ENCODE measurements at places on chromosomes 16 and 17. TPM values are rescaled to one million over a fixed set of nuclear protein-coding genes. Genes with fewer than 3 reads are reported as not detected.
A peak's percentile ranks its signal among the peaks of the same experiment; 100 is the strongest.

DNA sequence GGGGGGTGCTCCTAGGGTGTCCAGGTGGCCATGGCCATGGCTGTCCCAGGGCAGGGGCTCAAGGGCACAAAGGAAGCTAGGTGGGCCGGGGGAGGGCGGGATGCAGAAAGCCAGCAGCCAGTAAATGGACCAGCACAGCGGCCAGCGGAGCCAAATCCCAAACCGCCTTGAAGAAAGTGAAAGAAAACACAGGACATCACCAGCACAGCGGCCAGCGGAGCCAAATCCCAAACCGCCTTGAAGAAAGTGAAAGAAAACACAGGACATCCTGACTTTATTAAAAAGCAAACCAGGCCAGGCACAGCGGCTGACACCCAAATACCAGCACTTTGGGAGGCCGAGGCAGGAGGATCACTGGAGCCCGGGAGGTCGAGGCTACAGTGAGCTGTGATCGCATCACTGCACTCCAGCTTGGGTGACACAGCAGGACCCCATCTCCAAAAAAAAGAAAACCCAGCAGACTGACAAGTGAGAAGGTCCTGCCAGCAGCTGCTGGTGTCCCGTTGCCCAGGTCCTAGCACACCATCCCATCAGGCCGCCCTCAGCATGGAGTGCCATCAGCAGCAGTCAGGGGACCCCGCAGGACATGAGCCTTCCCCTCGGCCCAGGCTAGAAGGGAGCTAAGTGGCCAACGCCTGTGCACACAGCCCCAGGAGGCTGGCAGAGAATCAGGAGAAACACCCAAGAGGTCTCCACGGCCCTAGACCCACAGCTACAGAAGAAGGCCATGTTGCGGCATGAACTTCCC lies 17.0 kb downstream of the SLC38A10 start:
- H3K36me3 ChIP-seq: no peaks in the 10 kb centered on the region
- peaks cover 19% of the 10 kb centered on the region for H3K4me1 ChIP-seq
- DNase-seq: no peak
- H3K27me3 ChIP-seq: no peaks in the 10 kb centered on the region
- peak overlapping the region; percentile 54 for H3K27ac ChIP-seq

DNA sequence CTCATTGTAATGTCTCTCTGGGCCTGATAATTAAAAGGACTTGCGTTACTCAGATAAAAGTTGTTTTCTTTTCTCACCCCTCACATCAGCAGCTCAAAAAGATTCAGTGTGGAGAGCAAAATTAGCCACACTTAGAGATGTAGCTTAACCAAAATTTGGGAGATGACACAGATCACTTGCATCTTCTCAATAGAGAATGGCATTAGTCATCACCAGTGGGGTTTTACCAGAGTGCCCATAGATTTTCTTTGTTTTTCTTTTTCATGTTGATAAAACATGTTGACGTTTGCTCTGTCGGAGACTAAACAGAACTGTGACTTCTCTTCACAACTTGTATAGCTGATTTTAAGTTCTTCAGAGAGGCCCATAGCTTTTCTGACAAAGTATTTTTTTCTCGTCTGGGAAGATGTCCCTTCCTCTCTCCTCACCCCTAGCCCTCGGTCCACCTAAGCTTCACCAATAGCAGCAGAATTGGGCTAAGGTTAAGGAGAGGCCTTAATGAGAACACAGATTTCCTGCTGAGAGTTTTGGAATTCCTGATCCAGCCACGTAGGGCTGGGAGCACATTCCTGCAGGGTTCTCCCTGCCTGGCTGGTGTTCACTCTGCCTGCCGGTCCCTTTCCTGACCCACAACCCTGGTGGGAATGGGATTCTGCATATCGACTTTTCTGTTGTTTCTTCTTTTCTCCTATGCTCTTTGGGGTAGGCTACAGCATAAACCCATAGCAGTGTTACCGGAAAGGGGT lies 92.6 kb downstream of the CACNG3 start:
- H3K36me3 ChIP-seq: no peaks in the 10 kb centered on the region
- H3K4me1 ChIP-seq: no peaks in the 10 kb centered on the region
- no peak overlapping the region for H3K4me3 ChIP-seq
- no peak overlapping the region for H3K27ac ChIP-seq

The DNASE1L2 gene
- 0.30 TPM for total RNA-seq

The GAS2L2 gene
- total RNA-seq: 0.15 TPM

DNA sequence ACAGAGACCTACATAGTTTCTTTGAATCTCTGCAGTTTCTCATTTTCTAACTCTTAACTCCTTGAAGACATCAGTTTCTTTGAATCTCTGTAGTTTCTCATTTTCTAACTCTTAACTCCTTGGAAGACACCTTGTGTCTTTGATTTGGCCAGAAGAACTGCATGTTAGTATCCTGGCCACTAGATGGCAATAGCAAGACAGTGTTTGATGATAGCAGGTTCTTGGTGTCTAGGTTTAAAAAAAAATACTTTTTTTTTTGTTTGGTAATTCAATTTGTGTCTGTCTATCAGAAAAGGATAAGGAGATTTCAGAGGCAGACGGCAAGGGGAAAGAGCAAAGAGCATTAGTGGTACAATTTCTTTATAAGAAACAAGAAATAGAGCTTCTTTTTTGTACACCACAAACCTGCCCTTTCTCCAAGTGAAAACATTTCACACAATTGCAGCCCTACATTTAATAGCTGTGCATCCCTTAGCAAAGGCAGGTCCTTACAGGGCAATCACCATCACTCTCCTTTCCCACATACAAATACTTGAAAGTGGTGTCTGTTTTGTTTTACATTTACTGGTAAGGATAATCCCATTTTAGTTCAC lies 1324.9 kb upstream of the CDH8 start:
- H3K4me1 ChIP-seq: no peaks in the 10 kb centered on the region
- H3K27ac ChIP-seq: no peak overlapping the region
- no peaks in the 10 kb centered on the region for H3K36me3 ChIP-seq
- no peak overlapping the region for H3K4me3 ChIP-seq

- no peak for DNase-seq
- H3K36me3 ChIP-seq: no peaks in the 10 kb centered on the region
- H3K4me3 ChIP-seq: no peak overlapping the region
- H3K27me3 ChIP-seq: no peaks in the 10 kb centered on the region
Observed at GRCh38 chr16:27304881-27305745, 8.7 kb upstream of the IL4R start.

- H3K27me3 ChIP-seq: no peaks in the 10 kb centered on the region
- no peak overlapping the region for H3K4me3 ChIP-seq
- peaks cover 51% of the 10 kb centered on the region for H3K4me1 ChIP-seq
- no peak overlapping the region for H3K27ac ChIP-seq
Observed at GRCh38 chr16:28187595-28188004, 24.2 kb downstream of the XPO6 start.

DNA sequence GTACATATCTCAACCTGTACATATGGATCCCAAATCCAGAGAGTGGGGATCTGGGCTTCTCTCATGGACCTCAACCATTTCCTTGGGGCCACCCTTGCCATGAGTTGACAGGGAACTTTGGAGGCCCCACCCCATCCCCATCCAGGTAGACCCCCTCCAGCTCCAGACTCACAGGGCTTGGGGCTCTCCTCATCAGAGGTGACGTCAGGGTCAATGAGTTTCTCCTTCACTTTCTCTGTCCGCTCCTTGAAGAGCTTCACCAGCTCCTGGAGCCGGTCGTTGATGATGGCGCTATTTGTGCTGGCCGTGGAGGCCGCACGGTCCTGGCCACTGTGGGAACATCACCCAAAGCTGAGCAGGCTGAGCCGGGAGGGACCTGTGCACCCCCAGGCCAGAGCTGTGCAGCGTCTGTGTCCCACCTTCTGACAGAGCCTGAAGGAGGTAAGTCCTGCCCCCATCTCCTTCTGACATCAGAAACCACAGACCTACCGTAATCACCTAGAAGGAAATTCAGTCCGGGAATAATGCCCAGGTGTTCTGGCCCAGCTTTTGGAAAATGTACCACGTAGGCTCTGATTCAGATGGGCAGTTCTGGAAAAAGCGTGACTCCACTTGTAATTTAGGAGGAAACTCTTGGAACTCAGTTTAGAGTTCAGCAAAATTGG lies 50.6 kb downstream of the CNGB1 start:
- H3K36me3 ChIP-seq: no peaks in the 10 kb centered on the region
- no peaks in the 10 kb centered on the region for H3K27me3 ChIP-seq
- H3K4me3 ChIP-seq: no peak overlapping the region
- H3K4me1 ChIP-seq: no peaks in the 10 kb centered on the region

The PPY gene
- total RNA-seq: not detected

DNA sequence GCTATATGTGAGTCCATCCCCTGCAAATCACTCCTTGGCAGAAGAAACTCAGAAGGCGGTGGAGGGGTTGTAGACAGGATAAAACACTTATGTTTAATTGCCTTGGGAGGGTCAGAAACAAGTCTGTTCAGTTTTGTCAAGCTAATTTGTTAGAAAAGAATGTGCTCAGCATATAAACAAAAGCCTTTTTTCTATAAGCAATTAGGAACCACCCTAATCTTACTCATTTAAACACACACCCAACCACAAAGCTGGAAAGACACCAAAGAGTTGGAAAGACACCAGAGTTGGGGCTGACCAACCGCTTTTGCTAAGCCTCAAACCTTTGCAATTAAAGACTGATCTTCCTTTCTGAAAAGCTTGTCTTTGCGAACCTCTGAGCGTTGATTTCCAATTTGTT lies 439.2 kb upstream of the ERCC4 start:
- DNase-seq: no peak
- no peaks in the 10 kb centered on the region for H3K27me3 ChIP-seq
- no peaks in the 10 kb centered on the region for H3K36me3 ChIP-seq
- H3K4me3 ChIP-seq: no peak overlapping the region
- no peak overlapping the region for H3K27ac ChIP-seq

- H3K27ac ChIP-seq: peak overlapping the region; percentile 93
- H3K36me3 ChIP-seq: no peaks in the 10 kb centered on the region
- no peak overlapping the region for H3K4me3 ChIP-seq
- no peaks in the 10 kb centered on the region for H3K27me3 ChIP-seq
- no peak for DNase-seq
- peaks cover 83% of the 10 kb centered on the region for H3K4me1 ChIP-seq
Observed at GRCh38 chr17:76531486-76532038, 5.9 kb downstream of the CYGB start.

GRCh38 chr16:22694887-22695382 lies 119.0 kb upstream of the HS3ST2 start:
- H3K4me3 ChIP-seq: no peak overlapping the region
- peak overlapping the region; percentile 34 for H3K27ac ChIP-seq
- H3K27me3 ChIP-seq: no peaks in the 10 kb centered on the region
- peaks cover 4% of the 10 kb centered on the region for H3K4me1 ChIP-seq
- no peaks in the 10 kb centered on the region for H3K36me3 ChIP-seq

GRCh38 chr16:159136-159849 lies 6.5 kb upstream of the HBM start:
- H3K4me1 ChIP-seq: peaks cover 8% of the 10 kb centered on the region

The CES4A gene
- 4.4 TPM for total RNA-seq

DNA sequence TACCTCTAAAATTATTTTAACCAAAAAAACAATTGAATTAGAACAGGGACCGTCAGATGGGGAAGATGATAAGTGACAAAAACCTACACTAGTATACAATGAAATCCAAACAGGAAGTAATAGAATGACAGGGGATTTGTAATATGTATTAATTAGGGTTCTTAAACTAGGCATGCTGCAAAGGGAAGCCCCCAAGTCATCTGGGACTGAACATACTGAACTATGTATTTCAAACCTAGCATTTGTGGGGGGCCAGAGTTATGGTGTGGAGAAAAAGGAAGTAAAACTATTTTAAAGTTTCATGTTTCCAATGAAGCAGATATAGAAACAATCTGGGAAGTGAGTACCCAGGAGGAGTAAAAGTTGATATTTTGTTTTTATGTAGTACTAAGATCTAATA lies 133.2 kb upstream of the HS3ST3A1 start:
- H3K27ac ChIP-seq: no peak overlapping the region
- H3K4me3 ChIP-seq: no peak overlapping the region
- H3K4me1 ChIP-seq: no peaks in the 10 kb centered on the region

The FOXN1 gene
- not detected for total RNA-seq

DNA sequence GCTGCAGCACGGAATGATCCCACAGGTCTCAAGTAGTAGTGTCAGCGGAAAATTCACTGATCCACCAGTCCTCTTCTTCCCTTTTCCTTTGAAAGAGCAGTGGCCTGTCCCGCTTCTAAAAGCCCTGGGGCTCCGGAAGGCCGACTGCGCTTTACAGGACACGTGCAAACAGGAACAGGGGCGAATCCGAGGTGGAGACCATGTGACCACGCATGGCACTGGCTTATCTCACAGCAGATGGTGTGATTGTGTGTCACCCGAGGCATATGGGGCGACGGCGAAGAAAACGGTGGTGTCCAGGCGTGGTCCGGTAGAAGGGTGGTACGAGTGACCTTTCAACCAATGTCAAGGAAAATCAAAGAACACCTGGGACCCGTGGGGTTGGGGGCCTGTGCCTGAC lies 12.0 kb upstream of the KCNJ18 start:
- no peak for DNase-seq
- H3K27ac ChIP-seq: no peak overlapping the region
- H3K36me3 ChIP-seq: no peaks in the 10 kb centered on the region
- H3K4me1 ChIP-seq: no peaks in the 10 kb centered on the region
- H3K27me3 ChIP-seq: no peaks in the 10 kb centered on the region

- no peak for DNase-seq
Observed at GRCh38 chr16:85354686-85355514, 242.6 kb upstream of the CIBAR2 start.

- peaks cover 85% of the 10 kb centered on the region for H3K4me1 ChIP-seq
- H3K4me3 ChIP-seq: no peak overlapping the region
- H3K27ac ChIP-seq: peak overlapping the region; percentile 72
- H3K27me3 ChIP-seq: no peaks in the 10 kb centered on the region
- DNase-seq: no peak
Observed at GRCh38 chr17:77427391-77427991, 286.7 kb downstream of the SEC14L1 start.

DNA sequence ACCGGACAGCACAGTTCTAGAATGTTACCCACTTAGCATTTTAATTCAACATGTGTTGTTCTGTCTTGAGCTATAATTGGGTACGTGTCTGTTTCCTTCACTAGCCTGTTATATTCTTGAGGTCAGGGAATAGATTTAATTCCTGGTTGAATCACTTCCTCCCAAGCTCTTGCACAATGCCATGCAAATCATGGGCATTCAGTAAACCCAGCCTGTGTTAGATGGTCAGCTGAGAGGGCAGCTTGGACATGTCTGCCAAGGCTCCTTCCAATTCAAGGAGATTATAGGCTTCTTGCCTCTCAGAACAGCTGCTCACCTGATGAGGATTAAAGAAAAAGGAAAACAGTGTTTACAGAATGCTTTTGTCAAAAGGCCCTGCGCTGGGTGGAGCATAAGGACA lies 12.6 kb downstream of the C1QTNF1 start:
- no peak overlapping the region for H3K4me3 ChIP-seq
- no peak for DNase-seq
- H3K27ac ChIP-seq: no peak overlapping the region

DNA sequence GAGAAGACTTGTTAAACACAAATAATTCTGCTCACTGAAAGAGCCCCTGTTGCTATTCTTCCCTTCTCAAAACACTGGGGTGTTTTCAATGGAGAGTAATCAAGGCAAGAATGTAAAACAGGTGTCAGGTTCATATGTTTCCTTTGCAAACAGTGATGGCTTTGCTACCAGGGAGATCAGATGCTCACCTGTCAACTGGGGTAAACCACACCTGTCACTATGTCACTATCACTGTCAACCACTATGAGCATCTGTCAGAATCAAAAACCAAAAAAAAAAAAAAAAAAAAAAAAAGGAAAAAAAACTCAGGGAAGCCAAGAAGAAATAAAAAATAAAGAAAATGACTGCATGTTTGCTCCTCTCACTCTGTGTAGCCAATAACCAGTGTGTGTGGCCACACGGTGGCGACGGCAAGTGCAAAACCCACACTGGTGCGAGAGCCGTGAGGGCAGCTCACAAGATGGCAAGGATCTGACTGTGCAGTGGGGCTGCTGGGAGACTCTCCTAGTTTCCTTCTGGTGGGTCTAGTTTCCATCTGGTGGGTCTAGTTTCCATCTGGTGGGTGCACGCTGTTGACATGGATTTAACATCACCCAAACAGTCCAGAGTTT lies 22.7 kb downstream of the USP22 start:
- H3K27me3 ChIP-seq: no peaks in the 10 kb centered on the region
- no peak overlapping the region for H3K4me3 ChIP-seq
- peaks cover 85% of the 10 kb centered on the region for H3K36me3 ChIP-seq

The DDX28 gene
- 8.4 TPM for total RNA-seq

Data from heart right ventricle (tissue), 16 donors.